Cortex of kidney (tissue), 1 donor: ENCODE measurements at places on chromosomes 7 and 10.

DNA sequence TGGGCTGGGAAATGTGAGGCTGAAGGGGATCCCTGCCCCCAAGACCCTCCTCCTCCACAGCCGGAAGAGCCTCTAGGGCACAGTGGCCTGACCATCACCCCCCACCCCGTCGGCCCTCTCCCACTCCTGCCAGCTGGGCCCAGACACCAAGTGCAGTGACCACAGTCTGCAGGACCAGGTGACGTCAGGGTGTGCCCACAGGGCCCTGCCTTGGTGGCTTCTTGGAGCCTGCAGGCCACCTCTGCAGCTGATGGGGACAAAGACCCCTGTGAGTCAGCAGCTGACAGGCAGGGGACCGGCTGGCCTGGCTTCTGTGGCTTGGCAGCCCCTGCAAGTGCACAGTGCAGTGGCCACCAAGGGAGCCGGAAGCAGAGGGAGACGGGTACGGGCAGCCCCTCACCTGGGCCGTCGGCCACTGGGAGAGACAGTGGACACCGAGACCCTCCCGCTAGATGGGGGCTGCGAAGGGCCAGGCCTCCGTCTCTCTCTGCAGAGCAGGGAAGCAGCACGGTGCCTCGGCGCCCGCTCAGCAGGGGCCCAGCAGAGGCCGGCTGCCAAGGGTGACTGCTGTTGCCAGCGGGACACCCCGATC, 274.6 kb downstream of the ELFN1 start:
- DNase-seq, result no peak

DNA sequence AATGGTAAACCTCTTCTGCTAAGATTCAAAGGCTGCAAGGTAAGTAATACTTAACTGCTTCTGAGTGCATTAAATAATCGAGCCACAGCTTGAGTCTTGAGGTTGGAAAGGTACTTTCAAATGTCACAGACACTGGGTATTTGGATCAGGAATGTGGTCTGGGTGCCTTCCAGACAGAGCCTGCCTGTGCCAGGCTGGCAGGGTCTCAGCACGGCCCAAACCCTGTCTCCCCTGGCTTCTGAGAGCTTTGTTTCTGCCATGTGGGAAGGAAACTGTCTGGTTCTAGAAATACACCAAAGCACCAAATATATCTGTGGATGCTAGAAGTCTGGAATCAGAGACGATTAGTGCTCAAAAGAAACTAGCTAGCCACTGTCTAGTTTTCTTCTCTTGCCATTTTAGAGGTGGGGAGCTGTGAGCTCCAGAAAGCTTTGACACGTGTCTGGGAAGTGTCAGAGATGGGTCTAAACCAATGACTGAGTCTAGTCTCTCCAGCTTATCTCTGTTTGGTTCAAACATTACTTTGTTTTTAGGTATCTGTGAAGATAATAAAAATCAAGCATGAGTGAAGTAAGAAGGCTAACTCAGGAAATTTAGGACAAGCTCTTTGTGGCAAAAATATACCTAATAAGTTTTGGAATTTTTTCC, 162.8 kb downstream of the CYP26A1 start:
- DNase-seq, result no peak

- DNase-seq, result no peak
Measured at GRCh38 chr10:90930971-90931871, 10.3 kb upstream of the ANKRD1 start.

DNA sequence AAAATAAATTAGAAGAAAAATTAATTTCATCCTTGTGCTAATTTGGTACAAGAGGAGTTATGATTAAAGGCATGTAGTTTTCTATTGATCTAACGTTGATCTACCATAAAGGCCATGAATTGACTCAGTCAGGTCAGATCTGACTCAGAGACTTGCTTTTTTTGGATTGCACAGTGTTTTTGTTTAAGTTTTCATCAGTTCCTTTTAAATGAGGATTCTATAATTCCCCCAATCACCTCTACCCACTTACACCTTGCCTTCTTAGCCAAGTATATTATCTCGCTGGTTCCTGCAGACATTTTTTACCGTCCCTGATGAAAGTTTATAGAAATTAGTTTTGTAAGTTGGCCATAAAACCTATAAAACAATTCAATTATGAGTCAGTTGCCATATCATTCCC, 132.4 kb upstream of the PALS2 start:
- no peak for DNase-seq

- no peak for DNase-seq
Measured at GRCh38 chr10:75062506-75063299, 48.8 kb upstream of the SAMD8 start.

DNA sequence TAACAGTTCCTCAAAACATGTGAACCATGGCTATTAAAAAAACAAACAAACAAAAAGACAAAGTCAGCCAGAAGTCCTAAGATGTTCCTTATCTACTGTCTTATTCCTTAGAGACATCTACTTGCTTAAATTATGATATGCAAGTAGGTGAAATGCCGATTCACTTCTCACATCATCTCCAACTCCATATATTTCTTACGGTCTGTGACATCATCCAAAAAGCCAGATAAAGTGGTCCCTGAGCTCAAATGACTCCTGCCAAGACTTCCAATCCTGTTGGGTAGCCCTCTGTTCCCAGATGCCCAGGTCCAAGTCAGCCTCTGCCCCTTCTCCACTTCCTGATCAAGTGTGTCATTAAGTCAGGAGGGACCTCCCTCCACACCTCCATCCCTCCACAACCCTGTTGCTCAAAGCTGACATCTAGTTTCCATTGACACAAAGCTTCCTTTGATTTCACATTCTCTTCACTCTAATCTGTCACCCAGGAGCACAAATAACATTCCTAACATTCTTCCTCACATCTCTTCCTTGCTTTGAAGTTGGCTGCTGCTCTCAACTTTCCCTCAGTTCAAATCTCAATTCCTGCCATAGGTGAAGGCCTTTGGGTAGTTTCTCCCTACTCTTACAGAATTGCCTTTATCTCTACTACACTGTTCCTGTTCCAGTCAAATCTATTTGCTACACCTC, 56.1 kb upstream of the PDLIM1 start:
- no peak for DNase-seq

GRCh38 chr10:77377678-77378352, 259.8 kb downstream of the KCNMA1 start:
- DNase-seq, result no peak

GRCh38 chr10:85916994-85917573, 449.5 kb downstream of the GRID1 start:
- no peak for DNase-seq

DNA sequence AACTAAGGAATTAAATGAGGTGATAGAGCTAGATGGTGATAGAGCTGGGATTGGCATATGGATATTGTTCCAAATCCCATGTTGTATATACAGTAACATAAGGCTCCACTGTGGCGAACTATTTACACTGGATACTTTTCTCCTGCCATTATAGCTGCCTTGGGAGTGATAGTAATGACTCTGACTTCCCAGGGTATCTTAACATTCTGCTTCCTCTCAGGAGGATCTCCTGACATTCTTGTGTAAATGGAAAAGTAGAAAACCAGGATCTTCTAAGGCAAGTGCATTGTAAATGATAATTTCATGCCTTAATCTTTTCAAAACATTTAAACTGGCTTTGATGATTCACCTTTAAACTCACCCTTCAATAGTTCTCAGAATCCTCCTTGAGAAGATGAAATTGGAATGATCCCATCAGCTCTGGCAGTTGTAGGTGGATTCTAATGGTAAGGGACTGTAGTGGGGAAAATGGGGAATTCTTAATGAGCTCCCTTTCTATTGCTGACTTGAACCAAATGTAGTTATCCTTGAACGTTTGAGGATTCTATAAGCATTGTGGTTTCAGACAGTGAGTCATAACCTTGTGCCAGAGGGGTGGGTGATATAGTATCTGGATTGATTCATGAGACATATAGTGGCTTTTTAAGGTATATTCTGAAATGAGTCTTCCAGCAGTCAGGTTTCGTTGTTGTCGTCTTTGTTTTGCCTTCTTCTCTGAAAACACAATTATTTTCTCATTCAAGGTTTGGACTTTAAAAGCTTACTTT, 450.0 kb downstream of the SUGCT start:
- DNase-seq, result no peak

GRCh38 chr10:68327889-68328786, 3.7 kb upstream of the HNRNPH3 start:
- no peak for DNase-seq

DNA sequence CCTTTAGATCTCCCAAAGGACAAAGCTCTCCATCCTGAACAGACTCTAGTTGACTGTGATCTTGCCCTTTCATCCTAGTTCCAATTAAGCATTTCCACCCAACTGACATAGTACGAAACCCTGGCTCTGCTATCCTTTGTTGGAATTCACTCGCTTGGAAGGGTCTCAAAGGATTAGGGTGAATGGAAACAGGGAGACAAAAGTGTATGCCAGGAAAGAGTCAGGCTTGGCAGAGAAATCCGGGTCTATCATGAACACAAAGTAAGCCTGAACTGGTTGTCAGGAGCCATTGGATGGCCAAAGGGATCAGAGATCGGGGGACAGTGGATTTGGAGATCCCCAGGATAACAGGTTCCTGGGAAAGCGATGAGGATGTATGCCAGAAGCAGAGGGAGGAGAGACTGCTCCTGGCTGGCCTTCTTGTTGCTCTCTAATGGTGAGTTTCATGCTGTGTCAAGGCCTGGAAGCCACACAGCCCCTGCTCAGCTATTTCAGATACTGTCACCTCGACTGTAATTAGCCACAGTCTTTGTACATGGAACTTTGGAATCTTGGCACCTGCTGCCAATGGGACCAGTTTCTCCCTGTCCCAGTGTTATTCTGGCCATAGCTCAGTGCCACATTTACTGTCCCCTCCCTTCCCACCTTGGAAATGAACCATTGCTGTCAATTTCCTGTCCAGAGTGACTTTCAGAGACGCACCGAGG, 1168.7 kb upstream of the AUTS2 start:
- DNase-seq, result no peak

DNA sequence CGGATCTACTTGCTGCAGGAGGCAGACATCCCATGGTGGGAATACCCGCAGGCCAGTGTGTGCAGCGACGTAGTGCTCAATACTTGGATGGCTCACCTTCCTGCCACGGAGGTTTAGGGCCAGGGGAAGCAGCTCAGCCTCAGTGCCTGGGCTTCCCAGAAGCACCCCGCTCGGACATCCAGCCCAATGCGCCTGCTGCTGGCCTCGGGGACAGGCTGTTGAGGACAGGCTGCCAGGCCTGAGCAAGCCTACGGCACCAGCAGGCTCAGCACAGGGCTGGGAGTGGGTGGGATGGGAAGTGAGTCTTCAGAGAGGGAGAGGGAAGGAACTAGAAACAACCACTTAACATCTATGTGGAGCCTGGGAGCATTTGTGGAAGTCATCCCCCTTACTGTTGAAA, 441.3 kb upstream of the MGMT start:
- DNase-seq, result no peak

- no peak for DNase-seq
Measured at GRCh38 chr10:68105820-68106219, 3.5 kb upstream of the MYPN start.

DNA sequence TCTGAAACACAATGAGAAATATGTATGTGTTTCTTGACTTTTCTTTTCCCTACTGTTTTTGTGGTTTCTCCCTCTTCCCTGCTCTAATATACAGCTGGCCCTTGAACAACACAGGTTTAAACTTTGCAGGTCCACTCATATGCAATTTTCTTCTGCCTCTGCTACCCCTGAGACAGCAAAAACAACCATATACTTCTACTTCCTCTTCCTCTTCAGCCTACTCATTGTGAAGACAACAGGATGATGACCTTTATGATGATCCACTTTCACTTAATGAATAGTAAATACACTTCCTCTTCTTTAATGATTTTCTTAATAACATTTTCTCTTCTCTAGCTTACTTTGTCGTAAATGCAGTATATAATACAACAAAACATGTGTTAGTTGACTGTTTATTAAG, 35.0 kb upstream of the DGKB start:
- DNase-seq, result no peak

DNA sequence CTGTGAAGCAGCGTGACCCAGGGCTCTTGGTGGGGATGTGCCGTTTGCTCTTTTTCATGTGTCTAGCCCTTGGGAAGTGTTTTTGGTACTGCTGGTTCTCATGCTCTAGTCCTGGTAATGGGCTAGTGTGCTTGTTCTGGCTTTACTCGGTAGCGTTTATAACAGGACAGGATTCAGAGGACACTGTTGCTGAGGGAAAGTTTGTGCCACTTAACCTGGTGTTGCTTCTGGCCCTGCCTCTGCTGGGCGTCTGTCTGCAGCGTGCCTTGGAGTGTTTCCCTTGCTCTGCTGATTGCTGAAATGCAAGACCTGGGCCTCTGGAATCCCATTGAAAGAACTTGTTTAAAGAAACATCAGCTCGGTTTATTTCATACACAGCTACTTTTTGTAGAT, 35.0 kb downstream of the INPP5A start:
- no peak for DNase-seq

GRCh38 chr7:81957517-81957916, 187.7 kb upstream of the HGF start:
- no peak for DNase-seq

- DNase-seq, result no peak
Measured at GRCh38 chr7:1562597-1563051, 6.6 kb upstream of the TMEM184A start.

GRCh38 chr10:17616403-17617030, 657 bp downstream of the HACD1 start:
- no peak for DNase-seq

- no peak for DNase-seq
Measured at GRCh38 chr10:126185676-126186447, 202.4 kb downstream of the ADAM12 start.

- no peak for DNase-seq
Measured at GRCh38 chr7:46034056-46034768, 113.1 kb upstream of the IGFBP3 start.

DNA sequence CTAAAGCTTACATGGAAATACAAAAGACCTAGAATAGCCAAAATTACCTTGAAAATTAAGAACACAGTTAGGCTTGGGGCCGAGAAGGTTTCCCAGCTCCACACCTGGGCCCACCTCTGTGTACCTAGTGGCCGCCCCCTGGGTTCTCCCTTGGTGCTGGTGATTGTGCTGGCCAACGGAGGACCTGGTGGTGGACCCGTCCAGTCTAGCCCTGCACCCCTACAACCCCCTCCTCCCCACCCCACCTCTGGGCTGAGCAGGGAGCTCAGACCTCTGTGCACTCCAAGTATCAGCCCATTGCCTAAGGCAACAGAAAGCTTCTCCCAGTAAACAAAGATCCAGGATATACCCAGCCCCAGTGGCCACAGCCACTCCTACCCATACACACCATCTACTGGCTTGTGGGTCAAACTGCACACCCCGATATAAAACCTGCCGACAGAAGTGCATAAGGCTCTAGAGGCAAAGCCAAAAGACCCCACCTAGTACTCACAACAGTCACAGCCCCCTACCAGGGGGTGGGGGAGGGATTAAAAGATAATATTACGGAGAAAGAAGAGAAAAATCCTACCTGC, 105.0 kb upstream of the DIP2C start:
- DNase-seq, result no peak
